Stimulated activated CD4-positive, alpha-beta T cell treated with anti-CD3 and anti-CD28 coated beads, Interleukin-4, amount 100 ng/mL, for 4 hours (primary cell): ENCODE measurements at places on chromosomes 5 and 9.

- DNase-seq = no peak
Measured at GRCh38 chr5:61044545-61044944, 99.5 kb downstream of the NDUFAF2 start.

DNA sequence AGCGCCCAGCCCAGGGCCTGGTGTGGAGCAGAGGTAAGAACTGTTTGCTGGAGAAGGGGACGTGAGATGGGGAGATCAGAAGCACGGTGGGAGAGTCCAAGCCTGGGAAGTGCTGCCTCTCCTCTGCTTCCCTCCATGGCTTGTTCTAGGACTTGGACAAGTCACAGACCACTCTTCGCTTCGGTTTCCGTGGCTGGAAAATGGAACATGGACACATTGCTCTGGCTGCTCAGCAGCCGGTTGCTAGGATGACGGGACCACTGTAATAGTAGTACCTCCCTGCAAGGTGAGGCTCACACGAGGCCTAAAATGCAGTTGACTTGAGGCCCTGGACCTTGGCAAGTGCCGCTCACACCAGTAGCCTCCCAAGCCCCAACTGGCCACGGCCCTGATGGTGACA lies 175.8 kb upstream of the FSTL4 start:
- no peak for DNase-seq

- DNase-seq = no peak
Measured at GRCh38 chr9:7780261-7780988, 19.2 kb downstream of the DMAC1 start.

- DNase-seq = no peak
Measured at GRCh38 chr5:42547141-42547540, 123.9 kb downstream of the GHR start.

DNA sequence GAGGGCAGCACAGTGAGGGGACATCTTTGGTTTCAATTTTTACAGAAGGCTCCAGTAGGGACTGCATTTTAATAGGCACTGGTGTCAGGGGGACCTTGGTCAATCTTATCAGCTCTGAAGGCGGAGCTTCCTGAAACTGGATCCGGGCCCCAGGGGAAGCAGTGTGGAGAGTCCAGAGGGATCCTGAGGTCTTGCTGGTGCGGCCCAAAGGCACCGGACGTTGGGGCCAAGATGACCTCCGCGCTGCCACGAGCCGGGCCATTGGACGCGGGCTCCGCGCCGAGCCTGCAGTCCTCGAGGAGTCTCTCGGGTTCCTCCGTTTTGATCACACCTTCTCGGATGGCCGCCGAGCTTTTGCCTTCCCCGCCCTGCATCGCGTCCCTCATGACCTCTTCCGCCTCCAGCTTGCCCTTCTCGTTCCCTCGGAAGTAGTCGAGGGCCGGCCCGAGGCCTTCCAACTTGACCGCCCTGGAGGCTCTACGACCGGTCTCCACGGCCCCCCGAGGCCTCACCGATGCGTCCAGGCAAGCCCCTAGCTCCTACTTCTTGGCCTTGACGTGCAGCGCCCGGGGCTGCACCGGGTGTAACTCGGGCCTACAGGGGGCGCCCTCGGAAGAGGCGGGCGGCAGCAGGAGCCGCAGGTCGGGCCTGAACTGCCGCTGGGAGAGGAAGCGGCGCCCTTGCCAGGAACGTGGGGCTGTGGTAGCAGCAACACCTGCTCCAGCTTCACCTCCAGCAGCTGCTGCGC lies 18.8 kb downstream of the C5orf52 start:
- no peak for DNase-seq

- DNase-seq = no peak
Measured at GRCh38 chr9:4939118-4939561, 45.9 kb upstream of the JAK2 start.

GRCh38 chr5:178462076-178462475 lies 128.1 kb downstream of the COL23A1 start:
- no peak for DNase-seq

DNA sequence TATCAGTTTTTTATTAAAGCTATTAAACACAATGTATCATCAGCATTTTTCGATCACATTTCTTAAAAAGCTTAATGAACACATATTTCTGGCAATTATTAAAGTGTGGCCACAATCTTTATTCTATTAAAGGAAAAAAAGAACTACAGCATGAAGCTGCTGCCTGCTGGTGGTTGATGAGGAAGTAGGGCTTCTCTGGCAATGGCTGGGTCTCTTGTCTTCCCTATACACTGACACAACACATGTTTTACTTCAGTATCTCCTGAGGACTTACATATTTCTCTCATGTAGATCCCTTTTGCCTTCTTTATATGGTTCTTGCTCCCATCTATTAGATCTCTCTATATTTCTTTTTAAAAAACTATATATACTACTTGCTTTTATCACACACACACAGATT lies 590.7 kb downstream of the RAB3C start:
- no peak for DNase-seq

DNA sequence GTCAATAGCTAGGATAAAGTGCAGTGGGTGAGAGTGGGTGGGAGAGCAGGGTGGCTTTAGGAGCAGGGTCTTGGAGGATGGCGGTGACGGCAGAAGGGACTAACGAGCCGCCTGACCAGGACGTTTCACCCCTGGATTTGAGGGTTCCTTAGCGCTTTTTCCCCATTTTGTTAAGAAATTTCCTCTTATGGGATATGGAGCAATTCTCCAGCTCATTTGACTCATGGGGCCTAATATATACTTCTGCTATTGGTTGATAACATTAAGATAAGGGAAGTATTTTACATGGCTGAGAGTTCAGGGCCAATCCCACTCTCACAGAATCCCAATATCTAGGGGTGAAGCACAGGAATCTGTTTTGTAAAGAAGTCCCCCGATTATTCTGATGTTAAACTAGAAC lies 17.6 kb downstream of the CD180 start:
- DNase-seq = no peak

DNA sequence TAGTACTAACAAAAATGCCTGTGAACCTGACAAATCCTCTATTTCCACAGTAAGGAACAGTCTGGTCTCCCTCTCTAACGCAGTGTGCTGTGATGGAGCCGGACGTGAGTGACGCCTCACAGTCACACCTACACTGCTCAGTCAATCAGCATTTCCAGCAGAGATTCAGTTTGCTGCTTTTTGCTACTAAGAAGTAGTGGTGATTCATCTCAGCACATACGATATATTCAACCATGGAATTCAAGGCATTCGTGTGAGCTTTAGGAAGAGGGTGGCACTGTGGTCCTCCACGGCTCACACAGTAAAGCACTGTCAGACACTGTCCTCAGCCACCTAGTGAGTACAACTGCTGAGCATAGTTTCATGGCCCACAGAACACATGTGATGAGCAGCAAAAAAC lies 70.9 kb downstream of the SETX start:
- DNase-seq = no peak

DNA sequence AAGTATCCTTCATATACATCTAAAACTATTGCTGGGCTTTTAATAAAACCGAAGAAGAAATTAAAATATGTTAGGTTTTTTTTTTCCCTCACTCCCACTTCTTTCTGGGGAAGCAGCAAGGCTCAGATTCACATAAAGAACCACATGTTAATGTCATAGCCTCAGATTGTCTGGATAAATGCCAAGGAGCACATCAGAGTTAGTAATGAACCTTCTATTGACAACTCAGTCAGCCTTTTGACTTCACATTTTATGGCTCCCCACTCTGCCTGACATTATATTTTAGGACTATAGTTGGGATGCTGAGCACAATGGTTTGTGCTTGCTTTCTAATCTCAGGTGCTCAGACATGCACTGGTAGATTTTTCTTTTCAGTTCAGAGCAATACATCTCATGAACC lies 21.8 kb downstream of the DMAC1 start:
- no peak for DNase-seq
